ENCODE measurements at places on chromosomes 2 and 18.

GRCh38 chr2:236577481-236578410 lies 8.1 kb downstream of the ACKR3 start:
- DNase-seq, result no peak

DNA sequence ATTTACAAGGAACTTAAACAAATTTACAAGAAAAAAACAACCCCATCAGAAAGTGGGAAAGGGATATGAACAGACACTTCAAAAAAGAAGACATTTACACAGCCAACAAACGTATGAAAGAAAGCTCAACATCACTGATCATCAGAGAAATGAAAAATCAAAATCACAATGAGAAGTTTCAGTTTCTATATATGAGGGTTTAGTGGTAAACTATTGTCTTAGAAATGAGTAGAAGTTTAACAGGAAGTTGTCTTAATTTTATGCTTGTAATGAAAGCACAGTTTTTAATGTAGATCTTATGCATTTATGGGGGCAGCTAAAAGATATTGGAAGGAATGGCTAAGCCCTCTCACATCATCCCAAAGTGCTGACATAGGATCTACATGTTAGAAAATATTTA lies 325.4 kb downstream of the ERBB4 start:
- DNase-seq, result no peak

DNA sequence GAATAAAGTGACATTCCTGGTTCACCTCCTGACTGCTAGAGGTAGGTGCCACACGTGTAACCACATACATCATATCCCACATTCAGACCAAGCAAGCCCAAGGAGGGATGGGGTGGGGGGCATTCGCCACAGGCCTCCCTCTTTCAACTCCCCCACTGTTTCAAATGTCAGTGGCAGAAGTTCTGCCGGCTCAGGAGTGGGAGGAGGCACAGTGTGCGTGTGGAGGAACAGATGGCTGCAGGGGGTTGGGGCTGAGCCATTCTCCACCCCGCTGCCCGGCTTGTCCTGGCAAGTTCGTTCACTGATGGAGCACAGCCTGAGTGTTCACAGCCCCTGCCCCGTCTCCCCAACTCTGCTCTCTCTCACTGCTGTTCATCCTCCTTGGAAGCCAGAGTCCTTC lies 75.4 kb upstream of the TANC1 start:
- DNase-seq, result no peak

GRCh38 chr2:239833269-239834109 lies 191.7 kb downstream of the NDUFA10 start:
- DNase-seq, result no peak

DNA sequence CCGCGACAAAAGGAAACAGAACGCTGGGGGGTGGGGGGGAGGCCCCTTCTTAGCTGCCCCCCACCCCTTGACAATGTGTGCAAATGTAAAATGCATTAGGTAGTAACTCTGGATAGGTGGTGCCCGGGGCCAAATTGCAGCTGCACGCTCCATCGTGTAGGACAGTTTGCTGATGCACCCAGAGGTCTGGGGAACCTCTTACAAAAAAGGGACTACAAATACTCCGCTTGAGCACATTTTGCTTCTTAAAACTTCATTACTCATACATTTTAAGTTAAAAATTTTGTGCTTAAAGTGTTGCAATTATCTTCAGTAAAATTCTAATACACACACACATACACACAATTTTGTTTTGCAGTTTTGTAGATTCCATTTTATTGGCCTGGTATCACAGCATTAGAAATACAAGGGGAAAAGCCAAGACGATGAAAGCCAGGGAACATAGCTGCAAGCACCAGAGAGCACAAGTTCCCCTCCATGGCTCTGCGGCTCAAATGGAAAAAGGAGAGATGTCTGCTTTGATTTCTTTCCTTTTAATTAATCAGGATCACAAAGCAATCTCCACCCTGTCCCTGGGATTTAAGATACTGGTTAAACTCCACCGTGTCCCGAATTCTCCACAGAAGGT lies 582.1 kb downstream of the ZEB2 start:
- DNase-seq, result no peak

DNA sequence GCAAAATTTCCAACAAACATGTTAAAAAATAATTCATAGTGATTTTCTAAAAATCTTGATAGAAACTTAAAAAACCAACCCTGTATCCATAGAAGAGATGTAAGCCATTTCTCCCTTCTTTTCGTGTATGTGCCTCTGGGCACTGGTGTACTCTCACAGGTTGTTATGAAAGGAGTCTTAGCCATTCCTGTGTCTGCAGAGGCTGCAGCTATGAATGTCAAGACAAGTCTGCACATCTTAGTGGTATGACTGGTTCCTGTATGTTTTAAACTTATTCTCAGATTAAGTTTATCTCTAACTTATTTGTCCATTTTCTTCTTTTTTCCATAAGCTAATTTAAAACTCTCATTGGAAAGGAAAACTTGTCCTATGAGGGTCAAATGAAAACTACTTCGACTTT lies 84.0 kb downstream of the DPP4 start:
- no peak for DNase-seq

- peak; percentile 43 for DNase-seq
These were observed 60.9 kb upstream of the FZD7 start for GRCh38 chr2:201972621-201973255.
